Activated T-helper 1 cell treated with anti-CD3 and anti-CD28 coated beads, Interleukin-2, amount 50 U/mL, for 16 hours (primary cell): ENCODE measurements at places on chromosomes 2 and 18.

DNA sequence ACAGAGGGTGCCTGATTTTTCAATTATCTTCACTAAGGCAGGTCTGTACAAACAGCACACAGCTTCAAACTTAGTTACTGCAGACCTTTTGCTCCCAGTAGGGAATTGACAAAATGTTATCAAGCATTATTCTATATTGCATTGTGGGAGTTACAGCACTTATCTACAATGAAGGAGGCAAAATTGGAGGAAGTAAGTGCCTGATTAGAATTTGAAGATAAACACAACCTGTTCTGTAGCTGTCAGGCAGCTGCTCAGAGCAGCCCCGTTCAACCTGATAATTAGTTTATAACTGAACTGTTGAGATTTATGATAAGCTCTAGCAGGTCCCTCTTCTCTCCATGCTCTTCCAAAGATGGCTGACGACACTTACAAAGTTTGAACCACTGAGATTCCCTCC is 364.4 kb upstream of the CYRIA start:
- no peak for DNase-seq

DNA sequence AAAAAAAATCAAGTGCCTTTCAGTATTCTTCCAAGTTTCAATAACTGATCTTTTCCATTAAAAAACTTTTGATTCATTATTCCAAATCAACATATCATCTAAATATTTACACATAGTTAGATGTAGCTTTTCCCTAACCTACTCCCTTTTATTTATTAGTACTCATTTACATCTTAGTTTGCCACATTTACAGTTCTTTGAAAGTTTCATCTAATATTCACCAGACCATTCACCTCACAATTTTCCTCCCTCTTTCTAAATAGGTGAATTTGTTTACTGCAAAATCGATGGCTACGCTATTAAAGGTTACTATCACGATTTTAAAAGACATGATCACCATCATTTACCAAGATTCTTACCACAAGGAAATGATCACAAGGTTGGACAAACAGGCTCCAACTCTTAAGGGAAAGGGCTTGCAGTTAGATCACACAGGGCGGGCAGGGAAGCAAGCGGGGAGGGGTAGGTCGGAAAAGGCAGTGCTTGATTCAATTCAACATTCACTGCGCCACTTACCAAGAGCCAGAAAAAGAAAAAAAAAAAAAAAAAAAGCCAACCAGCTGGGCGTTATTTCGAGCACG is 654 bp upstream of the MARCHF7 start:
- DNase-seq = no peak

DNA sequence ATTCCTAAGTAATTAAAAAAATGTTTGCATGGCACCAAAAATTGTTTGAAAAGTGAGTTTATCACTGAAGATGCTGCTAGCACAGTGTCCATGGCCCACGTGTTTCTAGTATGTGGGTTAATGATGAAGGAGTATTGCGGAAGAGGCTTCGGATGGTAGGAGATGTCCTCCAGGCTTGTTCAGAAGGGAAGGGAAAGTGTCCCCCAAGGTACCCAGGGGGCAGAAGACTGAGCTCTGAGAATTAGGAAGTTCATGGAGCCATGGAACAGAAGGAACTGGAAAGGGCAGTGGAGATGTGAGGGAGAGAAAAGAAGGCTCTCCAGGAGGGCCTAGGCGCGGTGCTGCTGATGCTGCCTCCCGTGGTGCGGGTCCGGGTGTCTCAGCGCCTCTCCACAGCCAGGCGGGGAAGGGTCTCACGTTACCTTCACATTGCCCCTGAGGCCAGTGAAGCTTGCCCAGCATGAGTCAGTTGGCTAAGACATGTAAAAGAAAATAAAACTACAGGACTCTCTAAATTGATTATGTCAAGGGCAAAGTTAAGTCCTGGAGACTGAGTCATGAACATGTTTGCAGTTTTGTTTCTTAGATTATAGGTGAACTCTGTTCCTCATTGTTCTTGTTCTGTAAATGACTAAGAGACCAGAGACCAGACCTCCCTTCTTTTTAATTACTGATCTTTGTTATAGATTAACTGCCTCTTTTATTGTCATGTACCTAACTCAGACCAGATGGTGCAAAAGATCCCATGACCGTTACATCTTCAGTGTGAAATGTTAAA is 89.0 kb downstream of the MTCL1 start:
- no peak for DNase-seq

GRCh38 chr18:42931491-42931890 is 184.0 kb downstream of the RIT2 start:
- no peak for DNase-seq

DNA sequence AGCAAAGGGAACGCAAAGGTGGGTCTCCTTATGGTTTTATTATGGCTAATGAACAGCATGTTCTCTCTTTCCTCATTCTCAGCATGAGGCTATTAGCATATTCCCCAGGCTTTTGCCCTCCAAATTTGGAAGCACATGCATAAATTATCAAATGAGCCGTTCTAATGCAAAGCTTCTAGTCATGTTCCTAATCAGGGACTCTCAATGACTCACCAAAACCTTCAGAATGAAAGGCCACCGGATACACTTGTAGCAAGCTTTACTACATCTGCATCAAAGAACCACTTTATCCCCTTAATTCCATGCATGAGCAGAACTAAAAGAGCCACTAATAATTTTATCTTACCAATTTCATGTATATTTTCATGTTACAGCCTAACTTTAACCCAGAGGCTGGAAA is 310.5 kb downstream of the LRATD1 start:
- no peak for DNase-seq

GRCh38 chr2:100978582-100979191 is 23.4 kb upstream of the RPL31 start:
- DNase-seq = no peak

GRCh38 chr2:111031546-111032478 is 88.9 kb upstream of the BCL2L11 start:
- no peak for DNase-seq

DNA sequence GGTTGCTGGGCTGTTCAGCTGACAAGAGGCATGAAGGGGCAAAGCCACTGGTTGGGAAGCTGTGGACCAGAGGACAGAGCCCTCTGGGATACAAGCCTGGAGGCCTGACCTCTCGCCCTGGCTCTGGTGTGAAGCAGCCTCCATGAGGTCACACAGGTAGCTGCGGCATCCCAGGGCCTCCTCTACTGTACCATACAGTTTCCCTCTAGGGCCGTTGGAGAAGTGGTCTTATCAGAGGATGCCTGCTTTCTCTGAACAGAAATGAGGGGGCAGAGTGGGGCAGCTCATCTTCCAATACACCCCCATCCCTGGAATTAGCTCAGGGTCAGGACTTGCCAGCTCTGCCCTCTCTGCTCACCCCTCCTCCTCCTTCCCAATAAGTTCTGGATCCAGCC is 135.1 kb upstream of the SMAD2 start:
- DNase-seq = no peak

GRCh38 chr18:79305911-79306310 is 89.8 kb upstream of the NFATC1 start:
- DNase-seq = no peak

GRCh38 chr2:112085916-112086669 is 31.0 kb downstream of the TMEM87B start:
- DNase-seq = no peak

DNA sequence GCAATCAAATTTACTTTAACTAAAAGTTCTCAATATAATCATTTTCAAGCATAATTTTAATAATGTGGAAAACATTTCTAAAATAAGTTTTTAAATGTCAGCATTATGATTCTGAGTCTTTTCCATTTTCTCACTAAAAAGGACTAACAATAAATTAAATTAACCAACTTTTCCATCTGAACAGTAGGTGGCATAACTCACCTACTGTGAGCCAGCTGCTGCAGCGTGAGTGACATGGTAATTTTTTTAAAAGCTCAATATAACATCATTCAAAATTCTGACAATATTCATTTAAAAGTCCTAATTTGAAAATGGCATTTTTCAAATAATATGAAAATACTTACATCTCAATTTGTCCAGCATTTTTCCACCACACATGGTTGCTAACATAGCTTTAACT is 66.5 kb downstream of the DTNB start:
- DNase-seq = no peak

DNA sequence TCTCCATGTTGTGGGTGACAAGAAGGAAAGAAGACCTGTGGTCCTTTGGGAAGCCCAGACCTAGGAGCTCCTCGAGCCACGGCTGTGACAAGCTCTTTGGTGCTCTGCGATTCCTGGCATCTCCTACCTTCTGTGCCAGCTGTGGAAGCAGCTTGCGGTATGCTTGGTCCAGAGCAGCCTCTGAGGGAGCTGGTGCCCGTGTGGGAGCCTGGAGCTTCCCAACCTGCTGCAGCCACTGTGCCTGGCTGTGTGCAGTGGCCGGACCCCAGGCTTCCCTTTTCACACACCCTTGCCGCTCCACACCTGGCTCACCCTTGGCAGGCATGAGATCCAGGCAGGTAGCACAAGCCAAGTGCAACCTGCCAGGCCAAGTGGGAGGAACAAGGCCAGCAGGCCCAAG is 1328.6 kb upstream of the SLC39A10 start:
- DNase-seq = no peak

DNA sequence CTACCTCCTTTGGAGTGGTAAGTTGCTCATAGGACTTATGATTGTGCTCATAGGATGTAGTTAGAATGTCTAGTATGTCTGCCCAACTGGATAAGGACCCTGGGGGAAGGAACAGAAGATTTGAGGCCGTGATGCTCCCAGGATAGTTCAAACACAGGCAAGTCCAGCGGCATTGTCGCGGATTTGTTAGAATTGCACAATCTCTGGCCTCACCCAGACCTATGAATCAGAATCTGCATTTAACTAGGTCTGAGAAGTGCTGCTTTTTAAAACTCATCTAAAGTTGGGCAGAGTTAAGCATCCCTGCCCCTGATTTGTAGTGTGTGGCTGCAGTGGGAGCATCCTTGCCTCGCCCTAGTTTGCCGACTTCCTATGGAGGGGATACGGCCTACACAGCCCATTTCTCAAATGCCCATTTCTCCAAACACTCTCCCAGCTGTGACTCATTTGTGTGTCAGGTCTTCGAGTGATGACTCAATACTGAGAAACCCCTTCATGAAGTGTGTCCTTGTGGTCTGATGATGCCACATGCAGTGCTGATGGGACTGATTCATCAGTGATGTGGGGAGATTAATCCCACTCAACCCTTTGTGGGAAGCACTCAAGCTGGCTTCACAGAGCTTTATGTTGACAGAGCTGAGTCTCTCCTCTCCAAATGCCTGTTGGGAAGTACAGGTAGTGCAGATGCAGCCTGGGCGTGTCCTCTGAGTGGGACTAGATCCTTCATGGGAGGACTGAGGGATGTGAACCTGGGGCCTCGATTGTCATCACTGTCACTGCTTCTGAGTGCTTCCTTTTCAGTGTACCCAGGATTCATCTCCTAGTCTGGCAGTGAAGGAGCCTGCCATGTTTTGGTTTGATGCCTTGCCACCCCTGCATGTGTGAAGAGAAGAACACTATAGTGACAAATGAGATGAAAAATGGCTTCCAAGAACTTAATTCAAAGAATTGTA is 18.7 kb downstream of the SMIM21 start:
- DNase-seq = no peak

- DNase-seq = no peak
These were observed 61.1 kb upstream of the LPIN2 start for GRCh38 chr18:3074087-3074486.

DNA sequence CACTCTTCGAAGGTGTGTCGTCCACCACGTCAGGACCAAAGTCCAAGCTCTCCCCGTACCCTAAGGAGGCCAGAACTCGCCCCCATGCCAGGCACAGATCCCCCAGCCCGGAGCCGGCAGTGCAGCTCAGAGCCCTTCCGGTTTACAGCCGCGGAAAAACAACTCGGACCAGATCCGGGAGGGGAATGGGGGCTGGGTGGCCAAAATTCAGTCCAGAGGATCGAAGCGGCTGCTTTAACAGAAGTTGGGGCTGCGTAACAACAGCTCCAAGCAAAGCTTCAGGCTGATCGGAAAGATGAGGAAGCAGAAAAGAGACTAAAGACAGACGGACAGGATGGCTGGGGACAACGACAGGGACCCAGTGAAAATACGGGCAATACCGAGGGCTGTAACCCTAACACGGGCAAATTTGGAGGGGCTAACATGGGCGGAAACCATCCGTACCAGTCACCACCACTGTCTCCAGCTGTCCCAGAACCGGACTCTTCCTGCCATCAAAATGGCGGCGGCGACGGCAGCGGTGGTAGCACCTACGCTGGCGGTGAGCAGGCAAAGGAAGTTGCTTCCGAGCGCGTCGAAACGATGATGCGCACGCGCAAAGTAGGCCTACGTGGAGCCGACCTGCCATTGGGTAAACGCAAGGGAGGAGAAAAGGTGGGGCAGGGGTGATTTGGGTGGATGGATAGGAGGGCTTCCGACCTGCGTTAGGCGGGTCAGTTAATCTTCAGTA is at the start of gene MMADHC:
TSS of gene MMADHC (minus strand) at position 556 of the 730 bp plus-strand sequence. CDS start 678 bp downstream, outside the sequence.
- DNase-seq = peak; percentile 87

DNA sequence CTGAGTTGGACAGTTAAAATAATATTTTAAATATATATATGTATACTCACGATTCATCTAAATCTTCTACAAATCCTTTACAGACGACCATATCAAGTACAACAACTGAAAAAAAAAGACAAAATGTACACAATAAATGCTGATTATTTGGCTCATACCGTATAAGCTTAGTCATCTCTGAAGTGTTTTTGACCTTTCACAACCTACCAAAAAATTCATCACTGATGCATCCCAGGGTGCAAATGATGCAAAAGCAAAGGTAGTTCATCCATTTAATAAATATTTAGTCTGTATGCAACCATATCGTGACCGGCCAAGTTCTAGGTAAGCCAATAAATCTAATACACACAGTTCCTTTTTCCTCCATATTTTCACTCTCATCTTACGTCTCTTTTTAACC is 1.1 kb downstream of the TMX3 start:
- no peak for DNase-seq

DNA sequence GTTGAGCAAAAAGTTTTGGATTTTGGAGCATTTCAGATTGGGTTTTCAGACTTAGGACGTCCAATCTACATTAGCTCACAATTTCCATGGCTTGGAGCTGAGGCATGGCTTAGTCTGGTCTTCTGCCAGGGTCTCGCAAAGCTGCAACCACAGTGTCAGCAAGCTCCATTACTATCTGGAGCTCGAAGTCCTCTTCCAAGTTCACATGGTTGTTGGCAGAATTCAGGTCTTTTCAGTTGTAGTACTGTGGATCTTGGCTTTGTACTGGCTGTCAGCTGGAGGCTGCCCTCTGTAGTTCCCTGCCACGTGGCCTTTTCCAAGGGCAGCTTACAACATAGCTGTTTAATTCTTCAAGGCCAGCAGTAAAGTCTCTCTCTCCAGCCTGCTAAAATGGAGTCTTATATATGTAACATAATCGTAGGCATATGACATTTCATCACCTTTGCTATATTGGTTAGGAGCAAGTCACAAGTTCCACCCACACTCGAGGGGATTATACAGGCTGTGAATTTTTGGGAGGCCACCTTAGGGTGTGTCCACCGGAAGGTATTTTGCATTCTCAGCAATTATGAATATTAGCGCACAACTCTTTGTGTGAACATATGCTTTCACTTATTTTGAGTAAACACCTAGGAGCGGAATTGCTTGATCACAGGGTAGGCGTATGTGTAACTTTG is 41.5 kb upstream of the EPC2 start:
- no peak for DNase-seq
